ENCODE measurements at places on chromosomes 2 and 18. TPM values are rescaled to one million over a fixed set of nuclear protein-coding genes. Genes with fewer than 3 reads are reported as not detected.

PFN4 gene
- 0.43 TPM for total RNA-seq

CHMP3 gene
- total RNA-seq: 19.0 TPM

- DNase-seq: no peak
Observed at GRCh38 chr18:36772241-36772723, 56.5 kb downstream of the TPGS2 start.

- DNase-seq: no peak
Observed at GRCh38 chr18:34194239-34194638, 30.5 kb downstream of the NOL4 start.

- no peak for DNase-seq
Observed at GRCh38 chr2:31125918-31126695, 12.1 kb downstream of the GALNT14 start.

UGT1A4 gene
- not detected for total RNA-seq
